ENCODE measurements at places on chromosomes 7 and 10. TPM values are rescaled to one million over a fixed set of nuclear protein-coding genes. Genes with fewer than 3 reads are reported as not detected.

GRCh38 chr7:45230083-45230482 lies 72.5 kb downstream of the RAMP3 start:
- H3K4me3 ChIP-seq, result no peak overlapping the region
- DNase-seq, result no peak
- no peaks in the 10 kb centered on the region for H3K4me1 ChIP-seq
- H3K36me3 ChIP-seq, result no peaks in the 10 kb centered on the region
- no peaks in the 10 kb centered on the region for H3K27me3 ChIP-seq

GRCh38 chr10:6119962-6120361 lies 31.1 kb downstream of the RBM17 start:
- no peak overlapping the region for H3K27ac ChIP-seq
- H3K36me3 ChIP-seq, result peaks cover 21% of the 10 kb centered on the region
- no peak overlapping the region for H3K4me3 ChIP-seq
- no peaks in the 10 kb centered on the region for H3K27me3 ChIP-seq

- no peak for DNase-seq
- no peaks in the 10 kb centered on the region for H3K36me3 ChIP-seq
- no peaks in the 10 kb centered on the region for H3K4me1 ChIP-seq
- H3K27me3 ChIP-seq, result no peaks in the 10 kb centered on the region
- H3K4me3 ChIP-seq, result no peak overlapping the region
Measured at GRCh38 chr7:33458581-33458980, 329.2 kb downstream of the BBS9 start.

DNA sequence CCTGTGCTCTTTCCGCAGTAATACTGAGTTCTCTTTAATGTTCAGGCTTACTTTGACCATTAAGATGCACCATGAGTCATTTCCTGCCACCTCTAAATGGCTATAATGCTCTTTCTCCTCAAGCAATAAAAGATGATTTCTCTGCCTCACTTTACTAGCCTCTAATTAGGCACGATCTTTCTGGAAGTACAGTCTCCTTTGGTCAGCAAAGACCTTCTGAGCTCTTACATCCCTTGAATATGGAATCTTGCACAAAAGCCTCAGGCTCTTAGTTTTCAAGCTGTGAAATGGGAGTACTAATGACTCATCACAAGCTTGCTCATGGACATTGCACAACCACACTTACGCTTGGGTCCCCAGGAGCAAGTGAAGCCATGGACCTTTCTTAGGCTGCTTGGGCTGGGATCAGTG lies 85.9 kb downstream of the FRMD4A start:
- H3K4me1 ChIP-seq, result no peaks in the 10 kb centered on the region
- no peaks in the 10 kb centered on the region for H3K27me3 ChIP-seq
- no peak overlapping the region for H3K4me3 ChIP-seq

GRCh38 chr10:986881-987619 lies 1.2 kb upstream of the GTPBP4 start:
- peak overlapping the region; percentile 87 for H3K4me3 ChIP-seq
- no peaks in the 10 kb centered on the region for H3K27me3 ChIP-seq
- peaks cover 21% of the 10 kb centered on the region for H3K36me3 ChIP-seq
- no peak for DNase-seq
- H3K4me1 ChIP-seq, result no peaks in the 10 kb centered on the region
- no peak overlapping the region for H3K27ac ChIP-seq

DNA sequence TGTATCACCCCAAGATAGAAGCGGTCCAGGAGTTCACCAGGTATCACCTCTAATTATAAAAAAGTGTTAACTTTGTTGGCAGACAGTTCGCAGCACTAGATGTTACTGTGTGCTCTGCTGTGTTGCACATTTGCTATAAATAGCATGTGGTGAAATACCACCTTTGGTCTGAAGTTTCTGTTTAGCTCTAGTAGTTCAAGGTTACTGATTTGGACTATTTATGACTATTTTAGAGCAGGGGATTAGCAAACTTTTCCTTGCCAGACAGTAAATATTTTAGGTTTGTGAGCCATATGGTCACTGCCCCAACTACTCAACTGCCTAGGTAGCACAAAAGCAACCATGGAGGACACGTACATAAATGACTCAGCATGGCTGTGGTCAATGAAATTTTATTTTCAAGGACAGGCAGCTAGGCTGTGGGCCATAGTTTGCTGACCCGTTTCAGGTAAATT lies 16.5 kb downstream of the DENND10 start:
- H3K36me3 ChIP-seq, result peaks cover 73% of the 10 kb centered on the region
- H3K27me3 ChIP-seq, result no peaks in the 10 kb centered on the region
- H3K4me3 ChIP-seq, result no peak overlapping the region

GRCh38 chr10:122253605-122254004 lies 17.5 kb upstream of the BTBD16 start:
- H3K4me1 ChIP-seq, result no peaks in the 10 kb centered on the region
- peak; percentile 41 for DNase-seq
- no peak overlapping the region for H3K4me3 ChIP-seq
- peaks cover 9% of the 10 kb centered on the region for H3K36me3 ChIP-seq
- no peaks in the 10 kb centered on the region for H3K27me3 ChIP-seq
- no peak overlapping the region for H3K27ac ChIP-seq

DNA sequence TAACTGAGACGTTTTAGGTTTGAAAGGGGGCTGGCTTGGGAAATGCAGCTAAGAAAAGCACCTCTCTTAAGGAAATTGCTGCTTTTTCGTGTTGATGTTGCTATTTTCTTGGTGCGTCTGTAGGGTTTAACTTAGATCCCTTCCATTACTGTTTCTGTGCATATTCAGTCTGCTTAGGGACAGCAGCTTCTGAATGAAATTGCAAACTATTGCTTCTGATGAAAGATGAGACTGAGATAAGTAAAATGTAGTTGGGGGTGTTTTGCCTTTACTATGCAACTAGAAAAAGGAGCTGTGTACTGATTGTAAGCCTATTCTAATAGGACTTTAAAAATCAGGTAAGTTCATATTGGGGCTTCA lies 772 bp downstream of the HDAC9 start:
- DNase-seq, result no peak
- H3K27me3 ChIP-seq, result no peaks in the 10 kb centered on the region
- H3K4me3 ChIP-seq, result peak overlapping the region; percentile 50
- H3K27ac ChIP-seq, result peak overlapping the region; percentile 93
- no peaks in the 10 kb centered on the region for H3K36me3 ChIP-seq

DNA sequence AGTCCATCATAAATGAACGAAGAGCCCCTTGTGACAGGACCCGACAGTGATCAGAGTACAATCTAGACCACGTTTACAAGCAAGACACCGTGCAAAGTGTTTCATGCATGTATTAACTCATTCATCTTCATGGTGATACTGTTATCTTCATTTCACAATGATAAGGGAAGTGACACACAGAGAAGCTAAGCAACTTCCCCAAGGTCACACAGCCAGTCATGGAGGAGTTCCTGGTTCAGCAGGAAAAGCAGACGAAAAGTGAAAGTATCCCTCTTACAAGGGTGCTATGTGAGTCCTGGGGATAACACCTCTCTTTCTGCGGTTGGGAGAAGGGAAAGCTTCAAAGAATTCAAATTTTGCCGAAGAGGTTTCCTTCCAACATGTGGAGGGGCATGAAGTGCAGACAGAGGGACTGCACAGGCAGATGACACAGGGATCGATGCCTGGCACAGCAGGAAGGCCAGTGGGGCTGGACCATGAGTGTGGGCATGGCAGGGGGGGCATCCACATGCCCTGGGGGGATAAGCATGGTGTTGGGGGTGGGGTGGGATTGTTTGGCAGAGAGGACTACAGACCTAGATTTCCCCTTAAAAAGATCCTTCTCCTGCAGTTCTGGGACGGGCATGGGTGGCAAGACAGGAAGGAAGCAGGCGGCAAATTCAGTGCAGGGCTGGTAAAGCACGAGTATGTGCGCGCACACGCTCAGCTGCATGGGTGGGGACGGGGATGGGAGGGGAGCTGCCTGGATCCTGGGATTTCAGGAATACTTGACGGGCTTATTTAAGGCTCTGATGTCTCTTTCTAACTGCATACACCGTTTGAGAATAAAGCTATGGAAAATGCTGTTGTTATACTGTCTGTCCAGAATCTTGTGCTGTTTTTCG lies 33.5 kb upstream of the DDC start:
- no peaks in the 10 kb centered on the region for H3K27me3 ChIP-seq
- H3K36me3 ChIP-seq, result peaks cover 87% of the 10 kb centered on the region
- no peak for DNase-seq
- no peak overlapping the region for H3K4me3 ChIP-seq
- no peak overlapping the region for H3K27ac ChIP-seq
- H3K4me1 ChIP-seq, result peaks cover 6% of the 10 kb centered on the region

GRCh38 chr10:4243651-4244050 lies 458.6 kb upstream of the KLF6 start:
- H3K4me1 ChIP-seq, result peaks cover 14% of the 10 kb centered on the region
- DNase-seq, result no peak
- no peak overlapping the region for H3K4me3 ChIP-seq

GRCh38 chr7:24980534-24981170 lies 674 bp upstream of the OSBPL3 start:
- H3K27me3 ChIP-seq, result peaks cover 42% of the 10 kb centered on the region
- peak overlapping the region; percentile 55 for H3K27ac ChIP-seq
- no peak for DNase-seq
- peak overlapping the region; percentile 87 for H3K4me3 ChIP-seq
- no peaks in the 10 kb centered on the region for H3K36me3 ChIP-seq

- no peaks in the 10 kb centered on the region for H3K36me3 ChIP-seq
- H3K27me3 ChIP-seq, result no peaks in the 10 kb centered on the region
- H3K27ac ChIP-seq, result no peak overlapping the region
- DNase-seq, result no peak
Measured at GRCh38 chr10:72615970-72616369, 9.9 kb downstream of the MICU1 start.

GRCh38 chr10:122237331-122237990 lies 33.6 kb upstream of the BTBD16 start:
- H3K4me3 ChIP-seq, result no peak overlapping the region
- no peak for DNase-seq
- H3K4me1 ChIP-seq, result no peaks in the 10 kb centered on the region
- H3K27me3 ChIP-seq, result no peaks in the 10 kb centered on the region

- no peaks in the 10 kb centered on the region for H3K36me3 ChIP-seq
- no peak overlapping the region for H3K27ac ChIP-seq
- H3K27me3 ChIP-seq, result no peaks in the 10 kb centered on the region
- no peak for DNase-seq
- H3K4me1 ChIP-seq, result peaks cover 22% of the 10 kb centered on the region
- no peak overlapping the region for H3K4me3 ChIP-seq
Measured at GRCh38 chr10:30190577-30191552, 131.5 kb upstream of the JCAD start.

DNA sequence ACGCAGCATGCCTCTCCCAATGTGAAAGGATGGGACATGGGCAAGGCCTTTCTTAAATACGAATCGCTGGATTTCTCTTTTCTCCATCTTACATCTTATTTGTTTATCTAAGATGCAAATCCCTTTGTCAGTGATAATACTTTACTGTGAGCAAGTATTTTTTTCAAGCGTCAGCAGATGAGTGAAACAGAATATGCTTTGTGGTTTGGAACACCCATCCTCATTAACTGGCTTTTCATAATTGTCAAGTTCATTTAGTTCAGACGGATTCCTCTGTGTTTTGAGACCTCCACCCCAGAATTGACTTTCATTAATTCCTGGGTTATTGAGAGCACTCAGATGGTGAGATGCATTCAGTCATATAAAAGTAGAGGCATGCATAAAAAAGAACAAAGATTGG lies 149.8 kb downstream of the NSUN6 start:
- H3K27me3 ChIP-seq, result no peaks in the 10 kb centered on the region
- no peaks in the 10 kb centered on the region for H3K4me1 ChIP-seq
- DNase-seq, result no peak
- H3K4me3 ChIP-seq, result no peak overlapping the region

DNA sequence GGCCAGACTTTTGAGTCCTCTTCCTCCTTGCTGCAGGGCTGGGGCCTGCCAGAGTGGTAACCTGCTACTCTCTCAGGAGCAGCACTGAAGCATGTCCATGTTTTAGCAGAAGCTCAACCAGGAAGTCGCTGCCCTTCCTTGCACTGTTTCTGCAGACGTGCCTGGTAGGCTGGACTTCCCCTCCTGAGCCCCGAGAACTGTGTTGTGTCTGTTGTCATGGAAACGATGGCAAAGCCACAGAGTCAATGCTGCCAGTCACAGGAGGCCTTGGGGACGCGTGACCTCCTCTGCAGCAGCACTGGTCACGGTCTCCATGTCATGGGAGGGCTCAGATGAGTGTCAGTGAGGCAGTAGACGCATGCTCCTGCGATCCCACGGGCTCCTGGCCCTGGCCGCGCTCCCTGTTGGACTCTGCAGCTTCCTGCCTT lies 145.5 kb downstream of the FANK1 start:
- peak; percentile 83 for DNase-seq
- no peak overlapping the region for H3K4me3 ChIP-seq
- H3K4me1 ChIP-seq, result no peaks in the 10 kb centered on the region
- H3K27ac ChIP-seq, result peak overlapping the region; percentile 75
- H3K27me3 ChIP-seq, result no peaks in the 10 kb centered on the region
- no peaks in the 10 kb centered on the region for H3K36me3 ChIP-seq

DNA sequence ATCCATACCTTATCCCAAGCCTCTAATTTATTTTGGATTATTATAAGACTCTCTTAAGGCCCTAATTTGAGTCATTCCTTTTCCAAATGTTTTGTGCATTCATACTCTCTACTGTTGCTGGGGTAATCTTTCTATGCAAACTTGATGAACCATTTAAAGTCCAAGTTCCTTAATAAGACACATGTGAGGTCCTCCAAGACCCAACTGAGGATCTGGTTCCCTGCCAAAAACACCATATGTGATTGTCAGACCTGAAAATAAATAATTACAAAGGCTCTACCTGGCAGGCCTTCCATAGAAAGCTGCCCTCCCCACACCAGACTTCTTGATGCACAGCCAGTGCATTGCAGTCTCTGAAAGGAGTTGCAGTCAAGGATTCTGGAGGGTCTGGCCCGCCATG lies 257.9 kb upstream of the AKR1E2 start:
- no peaks in the 10 kb centered on the region for H3K36me3 ChIP-seq
- no peak overlapping the region for H3K27ac ChIP-seq
- no peak overlapping the region for H3K4me3 ChIP-seq
- H3K4me1 ChIP-seq, result no peaks in the 10 kb centered on the region

- DNase-seq, result no peak
- peaks cover 3% of the 10 kb centered on the region for H3K4me1 ChIP-seq
- no peak overlapping the region for H3K27ac ChIP-seq
- peaks cover 10% of the 10 kb centered on the region for H3K27me3 ChIP-seq
- no peak overlapping the region for H3K4me3 ChIP-seq
Measured at GRCh38 chr10:84987039-84987438, 658.6 kb downstream of the CCSER2 start.

- DNase-seq, result no peak
- no peak overlapping the region for H3K27ac ChIP-seq
- no peak overlapping the region for H3K4me3 ChIP-seq
- no peaks in the 10 kb centered on the region for H3K27me3 ChIP-seq
- H3K4me1 ChIP-seq, result no peaks in the 10 kb centered on the region
Measured at GRCh38 chr7:30996883-30997282, 33.1 kb downstream of the GHRHR start.

- peaks cover 5% of the 10 kb centered on the region for H3K4me1 ChIP-seq
- H3K27ac ChIP-seq, result no peak overlapping the region
- H3K36me3 ChIP-seq, result no peaks in the 10 kb centered on the region
- H3K27me3 ChIP-seq, result no peaks in the 10 kb centered on the region
Measured at GRCh38 chr10:126179637-126180036, 208.6 kb downstream of the ADAM12 start.

The LDB3 gene
- total RNA-seq, result 0.50 TPM

The OGDHL gene
- total RNA-seq, result 14.6 TPM

The HOXA7 gene
- not detected for total RNA-seq

The TRIM74 gene
- 0.69 TPM for total RNA-seq

The HOXA1 gene
- total RNA-seq, result not detected
